ENCODE measurements at places on chromosomes 7 and 10.

DNA sequence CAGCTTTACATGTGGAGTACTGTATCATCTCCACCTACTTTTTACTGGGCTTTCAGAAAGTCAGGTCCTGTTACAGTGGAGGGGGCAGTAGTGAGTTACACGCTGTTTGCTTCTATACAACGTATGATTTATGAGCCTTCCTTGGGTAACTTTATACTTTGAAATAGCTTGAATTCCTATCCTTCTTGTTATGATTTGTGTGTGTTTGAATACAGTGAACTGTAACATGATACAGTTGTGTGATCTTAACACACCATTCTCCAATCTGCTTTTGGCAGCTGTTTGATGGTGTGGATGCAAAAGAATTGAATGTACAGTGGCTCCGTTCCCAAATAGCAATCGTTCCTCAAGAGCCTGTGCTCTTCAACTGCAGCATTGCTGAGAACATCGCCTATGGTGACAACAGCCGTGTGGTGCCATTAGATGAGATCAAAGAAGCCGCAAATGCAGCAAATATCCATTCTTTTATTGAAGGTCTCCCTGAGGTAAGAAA lies 41.7 kb downstream of the SP8 start:
- no peak for DNase-seq

- no peak for DNase-seq
Measured at GRCh38 chr10:109875828-109876821, 47.2 kb downstream of the XPNPEP1 start.

DNA sequence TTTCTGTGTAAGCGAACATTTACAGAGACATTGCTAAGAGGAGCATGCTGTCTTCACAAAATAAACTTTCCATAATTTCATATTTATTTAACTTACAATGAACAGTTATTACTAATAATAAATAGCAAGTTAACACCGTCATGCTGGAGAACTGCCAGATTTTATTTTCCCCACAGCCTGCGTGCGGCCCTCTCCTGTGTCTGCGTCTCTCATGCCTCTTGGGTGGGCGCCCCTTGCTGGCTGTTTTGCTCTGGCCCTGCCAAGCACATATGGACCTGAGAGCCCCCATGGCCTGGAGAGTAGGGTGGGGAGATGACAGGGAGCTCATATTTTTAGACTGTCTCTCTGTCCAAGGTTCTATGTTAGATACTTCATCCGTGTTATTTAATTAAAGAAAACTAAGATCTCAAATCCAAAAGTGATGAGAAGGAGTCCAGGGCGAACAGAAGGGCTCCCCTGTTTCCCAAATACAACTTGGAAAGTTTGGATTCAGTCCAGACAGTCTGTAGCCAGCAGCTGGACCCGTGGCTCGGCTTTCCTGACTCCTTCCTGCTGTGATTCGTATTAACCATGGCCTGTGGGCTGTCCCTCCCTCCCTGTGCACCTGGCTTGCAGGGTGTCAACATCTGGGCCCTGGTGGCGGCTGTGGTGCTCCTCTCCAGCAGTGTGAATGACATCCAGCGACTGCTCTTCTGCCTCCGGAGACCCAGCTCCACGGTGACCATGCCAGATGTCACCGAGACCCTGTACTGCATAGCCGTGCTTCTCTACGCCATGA lies 20.5 kb downstream of the FBH1 start:
- no peak for DNase-seq

DNA sequence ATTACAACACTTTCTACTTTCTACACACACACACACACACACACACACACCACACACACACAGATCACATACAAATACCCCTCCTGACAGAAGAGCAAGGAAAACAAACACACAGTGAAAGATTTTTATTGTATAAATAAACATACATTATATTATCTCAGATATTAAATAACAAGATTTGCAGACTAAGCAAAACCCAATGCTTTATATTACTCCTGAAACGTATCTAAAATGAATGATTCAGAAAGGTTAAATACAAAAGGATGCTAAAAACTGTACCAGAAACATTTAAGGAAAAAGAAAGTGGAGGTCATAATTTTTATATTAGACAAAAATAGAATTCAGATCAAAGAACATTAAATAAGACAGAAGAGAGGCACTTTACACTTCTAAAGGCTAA lies 208.3 kb upstream of the NPSR1 start:
- no peak for DNase-seq
